ENCODE measurements at places on chromosomes 12 and 14.

DNA sequence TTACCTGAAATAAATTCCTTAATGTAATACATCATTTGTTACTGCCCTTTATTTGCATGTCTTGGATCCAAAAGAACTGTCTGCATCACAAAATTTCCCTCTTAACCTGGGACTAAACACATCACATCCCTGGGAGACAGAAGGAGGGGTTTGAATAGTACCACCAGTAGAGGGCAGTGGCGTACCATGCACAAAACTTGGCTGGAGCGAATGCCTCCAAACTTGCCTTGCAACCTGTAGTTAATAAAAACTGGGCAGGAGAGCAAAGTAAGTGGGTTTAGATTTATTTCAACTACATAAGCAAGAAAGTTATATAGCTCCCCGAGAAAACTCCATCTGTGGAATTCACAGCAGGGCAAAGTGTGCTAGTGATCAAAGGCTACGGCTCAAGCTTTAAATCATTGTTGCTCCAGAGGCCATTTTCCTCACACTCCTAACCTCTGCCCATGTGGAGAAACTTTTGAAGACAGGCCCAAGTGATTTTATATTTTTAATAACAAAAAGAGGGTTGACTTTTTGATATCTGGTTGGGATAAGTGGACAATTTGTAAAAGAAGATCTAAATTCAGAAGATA lies 1176.7 kb upstream of the SEL1L start:
- DNase-seq: peak; percentile 17

- no peak for DNase-seq
Measured at GRCh38 chr14:53871951-53872350, 84.7 kb downstream of the BMP4 start.

GRCh38 chr14:73295198-73295796 lies 58.0 kb downstream of the PAPLN start:
- DNase-seq: no peak

- DNase-seq: no peak
Measured at GRCh38 chr14:106083082-106083481, 556.7 kb downstream of the TMEM121 start.

GRCh38 chr14:101103321-101103901 lies 199.9 kb upstream of the RTL1 start:
- no peak for DNase-seq

DNA sequence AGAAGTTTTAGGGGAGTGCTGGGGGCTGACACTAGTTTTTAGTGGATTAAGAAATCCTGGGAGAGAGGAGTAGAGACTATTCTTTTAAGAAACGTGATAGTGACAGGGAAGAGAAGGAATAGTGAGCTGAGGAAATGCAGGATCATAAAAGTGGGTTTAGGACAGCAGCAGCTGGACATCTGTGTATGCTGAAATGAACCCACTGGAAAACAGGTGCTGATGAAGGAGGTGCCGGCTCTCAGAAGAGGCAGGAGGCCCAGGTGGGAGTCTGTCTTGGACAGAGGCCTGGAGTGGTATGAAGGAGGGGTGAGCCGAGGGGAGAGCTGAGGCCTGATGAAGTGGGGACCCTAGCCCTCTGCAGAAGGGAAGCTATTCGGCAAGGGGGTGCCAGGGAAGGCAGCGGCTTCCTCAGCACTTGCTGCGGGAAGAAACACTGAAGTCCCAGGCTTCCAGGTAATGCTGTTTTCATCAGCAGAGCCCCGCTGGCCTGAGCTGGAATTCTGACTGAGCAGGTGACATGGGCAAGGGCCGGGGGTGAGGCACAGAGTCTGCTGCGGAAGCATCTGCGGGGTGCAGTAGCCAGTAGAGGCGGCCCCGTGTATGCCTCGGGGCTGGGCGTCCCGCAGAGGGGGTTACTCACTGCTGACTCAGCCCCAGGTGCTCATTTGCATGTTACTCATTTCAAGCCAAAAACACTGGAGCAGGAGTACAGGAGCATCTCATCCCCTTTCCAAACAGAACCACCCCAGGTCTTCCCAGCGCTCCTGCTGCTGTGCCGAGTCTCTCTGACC lies 89.7 kb downstream of the TMCC3 start:
- DNase-seq: no peak

- DNase-seq: no peak
Measured at GRCh38 chr14:38205119-38205813, 2.4 kb upstream of the SSTR1 start.

- DNase-seq: peak; percentile 30
Measured at GRCh38 chr12:62537551-62537950, 70.9 kb downstream of the MON2 start.

DNA sequence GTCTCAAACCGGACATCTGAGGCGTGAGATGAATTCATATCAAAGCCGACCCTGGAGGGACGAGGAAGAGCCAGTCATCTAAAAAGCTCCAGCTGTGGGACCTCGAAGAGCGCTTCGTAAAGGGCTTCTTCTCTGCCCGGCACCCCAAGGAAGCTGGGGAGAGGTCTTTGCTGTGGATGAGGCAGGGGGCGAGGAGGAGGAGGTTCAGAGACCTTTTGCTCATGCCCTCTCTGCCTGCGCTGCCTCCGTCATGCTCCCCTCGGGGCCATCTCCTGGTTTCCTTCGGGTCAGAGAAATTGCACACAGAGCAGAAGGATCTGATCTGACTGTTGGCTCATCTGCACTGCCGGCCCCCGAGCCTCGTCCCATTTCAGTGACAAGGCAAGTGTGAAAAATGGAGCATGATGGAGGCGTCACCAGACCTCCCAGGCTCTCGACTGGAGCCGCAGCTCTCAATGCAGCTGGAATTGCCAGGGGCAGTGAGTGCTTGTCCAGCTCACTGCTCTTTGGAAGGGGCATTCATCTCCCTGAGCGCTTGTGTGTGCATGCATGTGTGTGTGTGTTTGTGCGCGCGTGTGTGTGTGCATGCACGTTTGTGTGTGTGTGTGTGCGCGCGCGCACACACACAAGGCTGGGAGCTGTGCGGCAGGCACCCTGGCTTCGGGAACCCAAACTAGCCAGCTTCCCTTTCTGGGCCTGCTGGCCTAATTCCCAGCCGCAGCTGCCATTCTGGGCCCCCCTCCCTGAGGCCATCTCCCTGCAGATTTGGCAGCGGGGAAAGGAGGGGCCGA lies 9.2 kb downstream of the CABP1 start:
- DNase-seq: no peak

DNA sequence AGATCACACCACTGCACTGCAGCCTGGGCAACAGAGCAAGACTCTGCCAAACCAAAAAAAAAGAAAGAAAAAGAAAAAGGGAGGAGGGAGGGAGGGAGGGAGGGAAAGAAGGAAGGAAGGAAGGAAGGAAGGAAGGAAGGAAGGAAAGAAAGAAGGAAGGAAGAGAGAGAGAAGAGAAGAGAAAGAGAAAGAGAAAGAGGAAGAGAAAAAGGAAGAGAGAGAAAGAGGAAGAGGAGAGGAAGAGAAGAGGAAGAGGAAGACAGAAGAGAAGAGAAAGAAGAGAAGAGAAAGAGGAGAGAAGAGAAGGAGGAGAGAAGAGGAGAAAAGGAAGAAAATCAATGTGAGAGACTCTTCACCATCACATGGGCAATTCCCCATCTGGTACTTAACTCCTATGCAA lies 57.6 kb upstream of the CRACR2A start:
- no peak for DNase-seq

GRCh38 chr12:63085120-63085519 lies 65.9 kb downstream of the AVPR1A start:
- DNase-seq: no peak

- DNase-seq: no peak
Measured at GRCh38 chr14:105760691-105761344, 234.4 kb downstream of the TMEM121 start.

- no peak for DNase-seq
Measured at GRCh38 chr12:66398931-66399910, 96.9 kb downstream of the HELB start.

DNA sequence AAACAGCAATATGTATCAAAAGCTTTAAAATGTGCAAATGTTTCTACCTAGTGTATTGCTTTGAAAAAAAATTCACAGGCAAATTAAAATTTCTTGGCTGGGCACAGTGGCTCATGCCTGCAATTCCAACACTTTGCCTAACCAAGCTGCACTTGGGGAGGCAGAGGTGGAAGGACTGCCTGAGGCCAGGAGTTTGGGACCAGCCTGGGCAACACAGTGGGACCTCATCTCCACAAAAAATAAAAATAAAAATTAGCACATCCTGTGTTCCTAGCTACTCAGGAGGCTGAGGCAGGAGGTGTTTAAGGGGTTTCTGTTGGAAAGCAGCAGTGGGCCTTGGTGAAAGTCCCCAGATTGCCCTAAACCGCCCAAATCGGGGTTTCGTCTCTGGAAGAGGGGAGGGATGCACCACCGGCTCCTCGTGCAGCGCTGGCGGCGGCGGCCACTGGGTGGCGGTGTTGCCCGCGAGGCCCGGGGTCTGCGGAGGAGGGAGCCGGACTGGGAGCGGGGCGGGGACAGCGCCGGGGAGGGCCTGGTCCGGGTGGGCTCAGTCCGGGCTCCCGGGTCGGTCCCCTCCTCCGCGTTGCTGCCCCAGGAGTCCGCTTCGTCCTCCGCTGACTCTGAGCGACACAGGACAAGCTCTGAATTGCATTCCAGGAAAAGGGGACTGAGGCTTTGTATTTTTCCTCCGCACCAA lies 265.6 kb downstream of the AACS start:
- DNase-seq: peak; percentile 3

GRCh38 chr12:6266971-6267721 lies 43.3 kb upstream of the PLEKHG6 start:
- no peak for DNase-seq

- no peak for DNase-seq
Measured at GRCh38 chr12:92074889-92075288, 70.8 kb downstream of the BTG1 start.

DNA sequence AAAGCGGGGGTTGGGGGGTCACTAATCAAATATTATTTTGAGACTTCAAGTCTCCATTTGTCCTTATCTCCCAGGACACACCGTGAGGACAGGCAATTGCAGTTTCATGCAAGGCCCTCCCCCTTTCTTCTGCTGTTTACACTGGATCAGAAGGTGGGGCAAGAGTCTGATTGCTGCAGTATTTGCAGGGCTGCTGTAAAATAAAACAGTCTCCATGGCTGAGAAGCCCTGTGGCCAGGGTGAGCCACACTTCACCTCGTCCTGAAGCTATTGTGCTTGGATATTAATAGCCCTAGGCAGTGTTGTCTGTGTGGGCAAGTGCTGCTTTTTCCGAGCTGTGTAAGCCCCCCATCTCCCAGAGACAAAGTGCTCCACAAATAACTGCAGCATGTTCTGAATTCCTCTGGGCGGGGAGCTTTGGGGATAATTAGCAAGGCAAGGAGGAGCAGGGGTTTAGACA lies 187.4 kb upstream of the NTF3 start:
- no peak for DNase-seq

GRCh38 chr14:94162466-94162865 lies 11.7 kb upstream of the PPP4R4 start:
- DNase-seq: no peak

DNA sequence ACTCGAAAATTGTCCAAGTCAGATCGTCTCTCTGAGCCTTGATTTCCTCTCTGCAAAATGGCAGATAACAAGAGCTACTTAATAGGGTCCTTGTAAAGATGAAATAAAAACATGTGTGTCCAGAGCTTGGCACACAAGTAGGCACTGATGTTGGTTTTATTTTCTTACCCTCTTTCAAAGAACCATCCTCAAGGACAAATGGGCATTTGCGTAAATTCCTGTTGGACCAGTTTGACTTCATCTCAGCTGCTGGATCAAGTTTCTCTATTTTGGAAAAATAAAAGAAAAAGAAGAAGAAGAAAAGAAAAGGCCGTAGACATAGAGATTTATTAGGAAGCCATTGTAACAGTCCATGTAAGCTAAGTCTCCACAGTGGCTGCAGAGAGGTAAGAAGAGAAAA lies 47.2 kb downstream of the MAP1LC3B2 start:
- DNase-seq: no peak

DNA sequence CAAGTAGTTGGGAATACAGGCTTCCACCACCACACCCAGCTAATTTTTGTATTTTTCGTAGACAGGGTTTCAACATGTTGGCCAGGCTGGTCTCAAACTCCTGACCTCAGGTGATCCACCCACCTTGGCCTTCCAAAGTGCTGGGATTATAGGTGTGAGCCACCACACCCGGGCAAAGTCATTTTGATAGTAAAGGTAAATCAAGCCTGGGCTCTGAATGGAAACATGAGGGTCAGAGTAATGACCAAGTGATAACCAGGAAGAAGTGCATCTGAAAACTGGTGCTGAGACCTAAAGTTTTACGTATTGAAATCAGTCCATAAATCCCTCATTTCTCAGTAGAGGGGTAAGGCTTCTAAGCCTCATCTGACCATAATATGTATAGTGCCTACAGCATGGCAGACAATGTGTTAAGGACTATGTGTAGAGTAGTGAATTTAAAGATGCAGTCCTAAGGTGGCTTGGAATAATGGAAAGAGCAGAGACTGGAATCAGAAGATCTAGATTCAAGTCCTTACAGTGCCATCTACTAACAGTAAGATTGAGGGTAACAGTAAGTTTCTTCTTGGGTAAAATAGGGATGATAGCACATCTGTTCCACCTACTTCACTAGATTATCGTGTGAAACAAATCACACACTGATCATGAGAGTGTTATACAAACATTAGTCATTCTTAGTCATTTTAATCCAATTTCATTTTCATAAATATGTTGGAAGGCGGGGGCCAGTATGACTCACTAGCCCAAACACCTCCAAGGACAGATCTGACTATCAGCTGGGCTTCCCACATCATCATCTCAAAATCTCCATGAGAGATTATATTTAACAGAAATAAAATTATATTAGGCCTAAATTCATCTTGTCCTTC lies 11.2 kb downstream of the MAP4K5 start:
- DNase-seq: peak; percentile 82

DNA sequence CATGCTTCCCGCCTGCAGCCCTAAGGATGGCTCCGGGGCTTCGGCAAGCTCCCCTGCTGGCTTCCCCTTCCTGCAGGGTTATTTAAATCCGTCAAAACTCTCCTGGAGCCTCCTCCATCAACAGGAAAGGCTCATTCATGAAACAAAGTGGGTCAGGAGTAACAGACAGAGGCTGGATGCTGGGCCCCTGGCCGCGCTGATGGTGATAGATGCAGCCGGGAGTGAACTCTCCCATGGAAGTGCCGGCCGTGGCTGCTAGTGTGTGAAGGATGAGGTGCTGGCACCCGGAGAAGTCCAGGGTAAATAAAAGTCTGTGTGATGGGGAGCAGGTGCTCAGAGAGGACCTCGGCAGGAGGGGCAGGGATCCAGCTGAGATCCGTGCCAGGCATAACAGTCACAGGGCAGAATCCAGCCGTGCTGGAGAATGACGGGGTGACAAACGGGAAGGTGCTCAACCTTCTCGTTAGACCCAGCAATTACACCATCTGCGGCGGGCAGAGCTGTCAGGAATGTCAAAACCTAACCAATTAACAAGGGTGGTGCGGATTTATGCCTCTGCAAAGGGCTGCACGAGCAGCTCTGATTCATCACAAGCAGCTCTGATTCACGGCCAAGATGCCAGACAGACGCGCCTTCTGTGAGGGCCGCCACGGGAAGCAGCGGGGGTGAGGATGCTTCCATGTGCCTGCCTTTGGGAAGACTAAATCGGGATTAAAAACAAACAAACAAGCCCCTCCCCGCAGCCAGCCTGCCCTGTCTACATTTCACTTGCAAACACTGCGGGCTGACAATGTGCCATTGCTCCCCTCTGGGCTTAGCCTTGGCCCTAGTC lies 55.6 kb downstream of the SYNE3 start:
- DNase-seq: peak; percentile 31
